ENCODE measurements at places on chromosomes 2 and 18. TPM values are rescaled to one million over a fixed set of nuclear protein-coding genes. Genes with fewer than 3 reads are reported as not detected.

Gene UGT1A4
- 0.07 TPM for total RNA-seq

Gene CCDC74A
- 15.0 TPM for total RNA-seq

Gene TPGS2
- total RNA-seq = 83.8 TPM

Gene IL36RN
- 0.14 TPM for total RNA-seq

Gene GPR45
- total RNA-seq = not detected

Gene OR6B2
- not detected for total RNA-seq

Gene TTR
- 0.30 TPM for total RNA-seq

Data from A549 treated with Hydrocortisone at 1 μM for 4 hours (cell line).